ENCODE measurements at places on chromosomes 11 and 22.

DNA sequence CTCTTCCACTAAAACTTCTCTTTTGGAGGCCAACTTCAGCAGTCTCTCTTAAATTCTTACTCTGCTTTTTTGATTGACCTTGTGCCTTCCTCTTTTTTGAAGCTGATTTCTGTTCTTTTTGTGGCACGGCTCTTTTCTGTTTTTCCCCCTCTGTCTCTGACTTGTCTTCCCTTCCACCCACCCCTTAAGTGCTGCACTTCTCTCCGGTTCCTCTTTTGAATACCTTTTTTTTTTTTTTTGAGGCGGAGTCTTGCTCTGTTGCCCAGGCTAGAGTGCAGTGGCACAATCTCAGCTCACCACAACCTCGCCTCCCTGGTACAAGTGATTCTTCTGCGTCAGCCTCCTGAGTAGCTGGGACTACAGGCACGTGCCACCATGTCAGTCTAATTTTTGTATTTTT lies 211.9 kb downstream of the BLID start:
- no peak for DNase-seq

DNA sequence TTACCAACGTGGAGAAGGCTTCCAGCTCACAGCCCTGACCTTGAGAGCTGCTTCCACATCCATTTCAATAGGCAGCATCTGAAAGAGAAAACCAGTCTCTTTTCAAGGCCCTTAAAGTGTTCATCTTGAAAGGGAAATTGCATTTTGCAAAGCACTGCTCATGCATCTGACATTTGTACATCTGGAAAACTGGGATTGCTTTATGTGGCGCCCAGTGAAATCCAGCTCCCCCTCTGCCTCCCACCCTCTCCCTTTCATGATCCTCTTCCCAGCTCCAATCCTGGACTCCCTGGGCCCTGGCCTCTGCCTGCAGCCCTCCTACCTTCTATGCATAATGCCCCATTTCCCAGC lies 17.4 kb downstream of the TP53AIP1 start:
- DNase-seq: no peak

- DNase-seq: no peak
Measured at GRCh38 chr11:29187215-29187614, 829.6 kb downstream of the KCNA4 start.

GRCh38 chr11:102773386-102773785 lies 7.0 kb downstream of the MMP10 start:
- DNase-seq: no peak

DNA sequence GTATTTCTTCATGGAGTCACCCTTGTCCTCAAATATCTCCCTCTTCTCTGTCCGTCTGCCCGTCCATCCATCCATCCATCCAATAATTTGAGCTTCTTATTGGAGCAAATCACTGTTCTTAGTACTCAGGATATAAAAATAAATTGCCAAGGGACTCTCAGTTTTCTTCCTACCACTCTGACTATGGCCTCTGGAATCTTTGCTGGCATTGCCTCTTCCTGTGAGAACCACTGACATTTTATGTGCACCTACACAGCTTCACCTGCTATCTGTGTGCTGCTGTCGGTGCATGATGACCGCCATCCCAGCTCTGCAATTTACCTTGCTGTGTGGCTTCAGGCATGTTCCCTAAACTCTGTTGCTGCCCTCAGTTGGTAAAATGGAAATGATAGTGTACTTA lies 37.9 kb downstream of the TEAD1 start:
- no peak for DNase-seq

DNA sequence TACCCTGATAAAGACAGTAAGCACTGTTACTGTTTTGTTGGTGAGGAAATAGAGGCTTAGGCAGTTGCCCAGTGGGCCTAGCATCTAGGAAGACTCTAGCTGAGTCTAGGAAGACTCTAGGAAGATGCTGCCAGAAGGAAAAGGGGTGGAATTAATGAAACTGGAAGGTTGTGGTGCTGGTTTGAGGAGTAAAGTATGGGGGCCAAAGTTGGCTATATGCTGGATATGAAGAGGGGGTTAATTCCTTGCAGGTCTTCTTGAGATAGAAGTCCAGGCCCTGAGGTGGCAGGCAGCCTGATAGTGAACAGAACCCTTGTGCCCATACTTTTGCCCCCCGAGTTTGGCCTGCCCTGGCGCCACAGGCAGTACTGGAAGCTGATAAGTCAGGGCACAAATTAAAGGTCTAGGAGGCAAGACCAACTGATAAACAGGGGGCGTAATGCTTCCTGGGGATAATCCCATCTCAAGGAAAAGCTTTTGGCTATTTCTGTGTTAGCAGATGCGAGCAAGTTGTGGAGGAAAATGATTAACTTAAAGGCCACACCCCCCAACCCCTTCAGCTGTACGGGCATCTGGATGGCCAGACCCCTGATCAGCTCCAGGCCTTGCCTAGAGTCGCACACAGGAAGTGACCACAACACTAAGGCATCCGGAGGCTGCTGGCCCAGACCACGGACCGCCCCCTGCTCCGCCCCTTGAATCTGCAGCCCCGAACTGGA lies 3.1 kb downstream of the ILK start:
- DNase-seq: peak; percentile 42

DNA sequence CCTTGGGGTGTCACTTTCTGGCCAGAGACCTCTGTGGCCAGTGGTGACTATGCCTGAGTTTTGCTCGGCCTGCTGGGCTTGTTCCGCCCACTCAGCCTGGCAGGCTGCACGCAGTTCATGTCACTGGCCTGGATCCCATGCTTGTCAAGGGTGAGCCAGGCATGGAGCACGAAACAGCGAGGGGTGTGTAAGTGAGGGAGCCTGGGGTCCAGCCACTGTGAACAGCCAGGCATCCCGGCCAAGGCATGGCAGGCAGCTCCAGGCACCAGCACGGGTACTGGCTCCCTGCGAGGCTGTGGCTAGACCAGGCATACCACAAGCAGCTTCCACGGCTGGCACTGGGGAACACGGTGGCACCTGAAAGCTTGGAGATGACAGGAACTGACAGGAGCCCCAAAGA lies 214.3 kb downstream of the LRRC4C start:
- DNase-seq: no peak

GRCh38 chr11:130909650-130910049 lies 6.6 kb downstream of the SNX19 start:
- no peak for DNase-seq

DNA sequence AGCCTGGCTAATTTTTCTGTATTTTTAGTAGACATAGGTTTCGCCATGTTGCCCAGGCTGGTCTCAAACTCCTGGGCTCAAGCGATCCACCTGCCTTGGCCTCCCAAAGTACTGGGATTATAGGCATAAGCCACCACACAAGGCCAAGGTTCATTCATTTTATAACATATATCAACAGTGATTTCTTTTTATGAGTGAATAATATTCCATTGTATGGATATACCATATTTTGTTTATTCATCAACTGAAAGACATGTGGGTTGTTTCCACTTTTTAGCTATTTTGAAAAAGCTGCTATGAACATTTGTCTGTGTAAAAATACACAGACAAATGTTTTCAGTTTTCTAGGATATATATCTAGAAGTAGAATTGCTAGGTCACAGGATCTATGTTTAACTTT lies 116.0 kb downstream of the MRTFA start:
- no peak for DNase-seq

DNA sequence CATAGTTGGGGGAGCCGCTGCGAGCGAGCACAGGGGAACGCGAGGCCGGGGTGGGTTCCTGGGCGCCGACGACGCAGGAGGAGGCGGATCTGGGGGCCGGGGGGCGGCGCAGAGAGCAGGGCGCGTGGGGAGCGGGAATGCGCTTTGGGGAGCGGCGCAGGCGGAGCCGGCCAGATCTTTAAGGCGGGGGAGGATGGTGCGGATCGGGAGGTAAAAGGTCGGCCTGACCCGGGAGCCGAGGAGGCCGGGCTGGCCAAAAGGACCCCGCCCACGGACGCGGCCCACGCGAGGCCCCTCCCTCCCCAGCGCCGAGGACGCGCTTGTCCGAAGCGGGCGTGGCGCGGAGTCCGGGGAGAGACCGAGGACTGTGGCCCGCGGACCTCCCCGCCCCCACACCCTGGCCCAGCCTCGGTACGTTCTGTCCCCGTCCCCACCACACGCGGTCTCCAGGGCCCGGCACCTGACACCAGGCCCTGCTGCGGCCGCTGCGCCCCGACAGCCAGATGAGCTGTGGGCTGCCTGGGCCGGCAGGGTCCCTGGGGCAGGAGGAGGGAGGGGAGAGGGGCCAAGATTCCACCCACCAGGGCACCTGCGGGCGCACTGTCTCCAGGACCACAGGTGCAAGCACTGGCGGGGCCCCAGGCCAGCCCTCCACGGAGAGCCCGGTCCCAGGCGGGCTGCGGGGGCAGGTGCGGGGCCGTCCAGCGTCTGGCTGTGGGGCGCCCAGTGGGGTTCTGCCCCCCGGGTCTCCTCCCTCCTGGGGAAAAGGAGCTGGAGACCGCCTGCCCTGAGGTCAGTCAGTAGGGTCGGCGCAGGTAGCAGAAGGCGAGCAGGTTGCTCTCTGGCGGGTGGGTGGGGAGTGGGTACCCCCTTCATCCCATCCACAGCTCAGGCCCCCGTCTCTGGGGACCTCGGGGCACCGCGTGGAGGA lies 10.9 kb downstream of the PIM3 start:
- DNase-seq: no peak

- no peak for DNase-seq
Measured at GRCh38 chr11:1690167-1691025, 6.6 kb upstream of the KRTAP5-6 start.

- no peak for DNase-seq
Measured at GRCh38 chr11:47220401-47220821, 5.6 kb downstream of the DDB2 start.

GRCh38 chr22:30396871-30397655 lies at the start of gene SEC14L2:
TSS of gene SEC14L2 (plus strand) at chr22:30397018. CDS start at chr22:30397117, 99 bp downstream.
- peak; percentile 33 for DNase-seq
